ENCODE measurements at places on chromosomes 13 and 19.
A peak's percentile ranks its signal among the peaks of the same experiment; 100 is the strongest.

DNA sequence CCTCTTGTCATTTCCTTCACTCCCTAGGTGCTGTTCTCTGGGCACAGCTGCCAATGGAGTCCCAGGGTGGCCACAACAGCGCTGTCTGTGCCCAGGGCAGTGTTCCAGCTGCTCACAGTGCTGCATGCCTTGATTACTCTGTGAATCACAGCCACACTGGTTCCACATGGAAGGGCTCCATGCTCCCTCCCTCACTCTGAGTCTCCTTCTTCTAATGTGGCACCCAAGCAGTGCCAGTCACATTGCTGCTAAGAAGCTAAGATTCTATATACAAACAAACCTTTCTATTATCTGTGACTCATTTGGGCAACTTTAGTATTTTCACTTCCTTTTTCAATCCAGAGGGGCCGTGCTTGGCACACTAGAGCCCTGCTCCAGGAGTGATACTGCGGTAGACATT is 248.7 kb downstream of the TDRD3 start:
- no peak for DNase-seq

DNA sequence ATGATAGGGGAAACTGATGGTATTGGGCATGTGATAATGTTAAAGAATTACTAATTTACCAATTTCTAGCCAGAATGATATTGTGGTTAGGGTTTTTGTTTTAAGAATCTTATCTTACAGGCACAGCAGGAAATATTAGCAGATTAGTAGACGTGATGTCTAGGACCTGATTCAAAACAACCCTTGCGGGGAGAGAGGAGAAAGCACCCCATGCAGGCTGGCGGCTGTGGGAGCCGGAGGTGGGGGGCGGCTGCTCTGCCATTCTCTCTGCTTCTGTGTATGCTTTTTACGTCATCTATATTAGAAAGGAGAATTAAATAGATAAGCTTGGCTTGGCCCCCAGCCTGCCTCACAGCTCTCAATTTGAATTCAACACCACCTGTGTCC is 41.5 kb downstream of the MLLT1 start:
- DNase-seq, result no peak

- DNase-seq, result no peak
Measured at GRCh38 chr19:55611300-55611982, 6.0 kb downstream of the ZNF865 start.

GRCh38 chr13:66994517-66995202 is 235.5 kb downstream of the PCDH9 start:
- DNase-seq, result no peak

DNA sequence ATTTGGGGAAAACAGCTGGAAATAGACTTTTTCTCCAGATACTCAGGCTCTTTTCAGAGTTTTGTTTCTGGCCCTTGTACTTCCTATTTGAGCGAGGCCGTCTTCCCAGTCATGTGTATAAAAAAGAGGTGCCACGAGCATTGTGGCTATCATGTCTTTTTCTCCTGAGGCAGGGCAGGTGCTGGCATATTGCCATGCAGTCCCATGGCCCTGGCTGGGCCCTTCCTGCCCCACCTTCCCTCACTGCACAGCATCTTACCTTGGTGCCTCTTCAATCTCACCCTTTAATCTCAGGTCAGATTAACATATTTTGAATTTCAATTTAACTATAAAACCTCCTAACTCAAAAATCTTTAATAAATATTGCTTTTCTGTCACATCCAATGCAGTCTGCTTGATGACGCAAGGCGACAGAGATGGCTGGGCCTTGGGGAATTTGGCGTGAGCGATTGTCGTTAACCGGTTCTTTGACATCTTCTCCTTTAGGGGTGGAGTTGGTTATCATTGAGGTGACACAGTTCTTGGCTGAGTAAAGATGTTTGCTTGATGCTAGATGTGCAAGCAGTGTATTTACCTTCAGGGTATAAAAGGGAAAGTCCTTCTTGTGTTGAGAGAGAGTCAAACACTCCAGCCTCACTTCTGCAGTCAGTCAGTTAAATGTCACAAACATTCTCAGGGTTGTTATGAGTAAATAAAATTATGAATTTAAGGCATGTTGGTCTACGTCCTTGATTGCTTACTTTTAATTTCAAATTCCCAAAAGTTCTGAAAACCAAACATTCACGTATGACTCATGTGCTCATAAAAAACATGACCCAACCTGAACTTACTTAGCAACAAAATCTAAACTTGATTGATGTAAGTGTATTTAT is 289.9 kb downstream of the MYO16 start:
- DNase-seq, result no peak

GRCh38 chr19:33890569-33890968 is 93.9 kb downstream of the KCTD15 start:
- no peak for DNase-seq

DNA sequence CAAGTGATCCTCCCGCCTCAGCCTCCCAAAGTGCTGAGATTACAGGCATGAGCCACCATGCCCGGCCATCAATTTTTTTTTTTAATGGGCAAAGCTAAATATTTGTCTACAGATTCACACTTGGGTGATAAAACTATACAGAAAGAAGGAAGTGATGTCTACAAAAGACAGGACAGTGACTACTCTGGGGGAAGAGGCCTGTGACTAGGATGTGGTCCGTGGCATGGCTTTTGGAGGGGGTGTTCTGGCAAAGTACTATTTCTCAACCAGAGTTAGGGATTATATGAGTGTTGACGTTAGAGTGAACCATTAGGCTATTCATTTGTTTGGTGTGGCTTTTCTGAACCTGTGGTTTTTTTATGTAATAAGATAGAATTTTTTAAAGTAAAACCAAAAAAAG is 42.7 kb downstream of the INSR start:
- DNase-seq, result no peak

- DNase-seq, result no peak
Measured at GRCh38 chr13:59743195-59743594, 420.5 kb downstream of the DIAPH3 start.

DNA sequence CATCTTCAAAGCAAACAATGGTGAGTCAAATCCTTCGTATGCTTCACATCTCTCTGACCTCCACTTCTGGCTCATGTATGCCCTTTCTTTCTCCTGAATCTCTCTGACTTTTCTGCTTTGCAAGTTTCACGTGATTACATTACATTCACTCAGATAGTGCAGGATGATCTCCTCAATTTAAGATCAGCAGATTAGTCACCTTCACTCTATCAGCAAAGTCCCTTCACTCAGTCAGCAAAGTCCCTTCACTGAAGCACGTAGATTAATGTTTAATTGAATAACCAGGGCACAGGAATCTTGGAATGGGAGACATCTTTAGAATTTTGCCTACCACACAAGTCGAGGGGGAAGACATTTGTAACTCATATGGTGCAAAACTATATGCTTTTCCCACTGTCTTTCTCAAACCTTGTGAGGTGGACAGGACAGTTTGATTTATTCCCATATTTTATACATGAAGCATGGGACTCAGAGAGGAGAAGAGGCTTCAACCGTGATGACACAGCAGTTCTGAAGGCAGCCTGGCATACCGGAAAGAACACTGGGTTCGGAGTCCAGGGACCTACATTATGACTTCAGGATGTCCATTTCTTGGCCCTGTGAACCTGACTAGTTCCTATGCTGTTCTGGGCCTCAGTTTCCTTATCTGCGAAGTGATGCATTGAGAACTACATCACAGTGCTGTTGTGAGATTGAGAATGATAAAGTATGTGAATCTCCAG is 23.3 kb downstream of the SIGLECL1 start:
- DNase-seq, result no peak

- no peak for DNase-seq
Measured at GRCh38 chr19:5903624-5904351, at the start of gene NDUFA11. TSS of gene NDUFA11 (minus strand) at chr19:5903790. CDS start at chr19:5903708, 82 bp downstream.

GRCh38 chr13:93499991-93500390 is 273.4 kb downstream of the GPC6 start:
- DNase-seq, result no peak

DNA sequence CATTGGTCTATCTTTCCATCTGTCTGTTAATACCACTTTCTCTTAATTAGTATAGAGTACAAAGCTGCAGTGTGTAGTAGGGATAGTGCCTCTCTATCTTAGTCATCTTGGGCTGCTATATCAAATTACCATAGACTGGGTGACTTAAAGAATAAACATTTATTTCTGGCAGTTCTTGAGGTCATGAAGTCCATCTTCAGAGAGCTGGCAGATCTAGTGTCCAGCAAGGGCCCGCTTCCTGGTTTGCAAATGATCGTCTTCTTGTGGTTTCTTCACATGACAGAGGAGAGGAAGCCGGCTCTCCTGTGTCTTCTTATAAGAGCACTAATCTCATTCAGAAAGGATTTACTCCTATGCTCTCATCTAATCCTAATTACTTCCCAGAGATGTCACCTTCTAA is 6.1 kb downstream of the ZNF700 start:
- DNase-seq, result no peak

DNA sequence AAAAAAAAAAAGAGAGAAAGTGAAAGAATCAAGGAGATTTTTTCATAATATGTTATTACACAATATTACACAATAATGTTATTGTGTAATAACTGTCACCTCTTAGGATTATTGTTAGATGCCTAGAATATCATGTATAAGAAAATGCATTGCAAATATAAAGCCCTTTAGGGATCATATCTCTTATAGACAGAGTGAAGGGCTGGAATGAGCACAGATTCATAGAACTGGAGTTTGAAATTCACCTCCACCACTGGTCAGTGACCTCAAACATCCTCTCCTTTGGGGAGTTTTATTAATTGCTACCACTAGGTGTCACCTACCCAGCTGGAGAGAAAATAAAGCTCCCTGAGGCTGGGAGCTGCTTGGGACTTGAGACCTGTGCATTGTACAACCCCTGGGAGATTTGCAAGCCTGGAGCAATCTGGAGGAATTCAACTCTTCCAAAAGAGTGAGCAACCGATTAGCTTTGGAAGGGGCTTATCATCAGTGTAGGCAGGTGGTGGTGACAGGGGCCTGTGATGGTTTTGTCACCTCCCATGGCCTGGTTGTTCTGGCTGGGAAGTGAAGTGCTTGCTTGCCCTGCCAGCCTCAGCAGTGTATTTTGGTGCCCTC is 30.3 kb upstream of the FRY start:
- no peak for DNase-seq

- no peak for DNase-seq
Measured at GRCh38 chr19:35488677-35489076, 1.6 kb downstream of the KRTDAP start.

GRCh38 chr13:95579303-95579702 is 26.8 kb downstream of the CLDN10 start:
- no peak for DNase-seq

- DNase-seq, result no peak
Measured at GRCh38 chr13:113350065-113350937, 13.6 kb downstream of the GRTP1 start.

DNA sequence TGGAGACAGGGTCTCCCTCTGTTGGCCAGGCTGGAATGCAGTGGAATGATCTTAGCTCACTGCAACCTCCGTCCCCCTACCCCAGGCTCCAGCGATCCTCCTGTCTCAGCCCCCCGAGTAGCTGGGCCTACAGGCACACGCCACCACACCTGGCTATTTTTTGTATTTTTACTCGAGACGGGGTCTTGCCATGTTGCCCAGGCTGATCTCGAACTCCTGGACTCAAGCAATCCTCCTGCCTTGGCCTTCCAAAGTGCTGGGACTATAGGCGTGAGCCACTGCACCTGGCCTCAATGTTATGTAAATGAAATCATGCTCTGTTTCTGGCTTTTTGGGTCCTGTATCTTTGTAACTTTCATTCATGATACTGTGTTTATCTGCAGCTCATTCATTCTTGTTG is 8.1 kb upstream of the ZNF579 start:
- no peak for DNase-seq

- DNase-seq, result peak; percentile 51
Measured at GRCh38 chr13:51125495-51126226, 14.6 kb upstream of the C13orf42 start.

GRCh38 chr13:56906909-56907308 is 233.8 kb upstream of the PRR20A start:
- DNase-seq, result no peak

- no peak for DNase-seq
Measured at GRCh38 chr13:98428256-98428966, 148.5 kb downstream of the STK24 start.

DNA sequence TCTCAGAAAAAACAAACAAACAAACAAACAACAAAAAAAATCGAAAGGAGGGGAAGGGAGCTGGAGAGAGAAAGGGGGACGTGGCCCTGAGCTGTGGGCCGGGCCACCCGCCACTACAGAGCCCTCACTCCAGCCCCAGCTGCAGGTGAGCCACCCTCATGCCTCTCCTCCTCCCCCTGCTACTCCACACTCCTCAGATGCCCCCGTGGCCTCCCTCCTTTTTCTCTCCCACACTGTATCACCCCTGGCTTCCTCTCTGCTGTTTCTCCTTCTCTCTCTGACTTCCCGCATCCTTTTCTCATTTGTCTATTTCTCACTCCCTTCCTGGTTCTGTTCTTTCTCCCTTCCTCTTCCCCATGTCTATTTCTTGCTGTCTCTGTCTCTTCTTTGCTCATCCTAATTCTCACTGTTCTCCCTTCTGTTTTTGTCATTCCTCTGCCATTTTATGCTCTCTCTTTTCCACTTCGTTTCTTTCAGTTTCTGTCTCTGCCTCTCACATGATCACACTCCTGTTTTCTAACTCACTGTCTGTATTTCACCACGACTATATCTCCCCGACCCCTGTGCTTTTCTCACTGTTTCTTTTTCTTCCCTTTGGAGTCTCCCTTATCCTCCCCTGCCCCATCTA is 2.7 kb downstream of the KLK2 start:
- DNase-seq, result no peak

DNA sequence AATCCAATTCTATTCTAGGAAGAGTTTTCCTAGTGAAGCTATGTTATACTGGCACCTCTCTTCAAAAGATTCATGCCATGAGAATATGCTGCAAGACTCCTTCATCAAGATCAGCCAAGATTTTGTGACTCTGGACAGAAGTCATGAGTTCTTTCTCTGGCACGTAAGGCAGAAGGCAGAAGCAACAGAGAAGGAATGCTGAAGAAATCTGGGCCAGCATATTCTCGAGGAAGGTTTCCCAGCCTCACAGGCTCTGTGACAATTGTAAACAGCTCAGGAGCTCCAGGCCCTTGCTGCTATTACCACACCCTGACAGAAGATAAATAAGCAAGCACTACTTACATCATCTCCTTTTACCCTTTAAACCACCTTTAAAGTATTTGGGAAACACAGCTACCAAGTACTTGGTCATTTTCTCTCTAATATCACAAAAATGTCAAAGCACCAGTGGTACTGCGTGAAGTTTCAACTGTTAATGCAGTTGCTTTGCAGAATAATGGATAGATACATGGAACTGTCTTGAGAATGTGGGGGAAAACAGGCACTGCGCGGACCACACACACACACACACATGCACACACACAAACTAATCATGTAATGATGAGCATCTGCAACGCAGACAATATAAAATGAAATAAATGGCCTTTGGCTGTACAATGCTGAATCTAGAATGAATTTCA is 55.4 kb downstream of the INTS6 start:
- peak; percentile 9 for DNase-seq

DNA sequence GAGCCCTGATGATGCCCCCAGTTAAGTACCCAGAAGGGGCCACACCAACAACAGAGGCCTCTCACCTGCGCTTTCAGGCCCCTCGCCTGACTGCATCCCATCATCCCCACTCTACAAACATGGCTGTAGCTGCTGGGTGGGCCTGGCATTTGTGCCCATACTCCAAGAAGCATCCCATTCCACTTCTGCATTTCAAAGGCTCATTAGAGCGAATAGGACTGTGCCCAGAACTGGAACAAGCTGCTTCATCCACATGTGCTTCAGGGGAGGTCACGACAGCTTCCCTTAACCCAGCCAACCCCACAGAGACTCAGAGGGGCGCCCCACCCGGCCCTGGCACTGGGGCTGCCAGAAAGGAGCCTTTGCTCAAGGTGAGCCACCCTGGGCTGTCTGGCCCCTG is 156.9 kb downstream of the SIPA1L3 start:
- no peak for DNase-seq

- DNase-seq, result no peak
Measured at GRCh38 chr19:32368787-32369186, 23.4 kb downstream of the ZNF507 start.

Measured in globus pallidus (tissue), 1 donor.